ENCODE measurements at places on chromosomes 11 and 22. TPM values are rescaled to one million over a fixed set of nuclear protein-coding genes. Genes with fewer than 3 reads are reported as not detected.

The PICALM gene
- total RNA-seq: 404 TPM

The TMPRSS13 gene
- 1.7 TPM for total RNA-seq

The MAPK8IP1 gene
- 33.6 TPM for total RNA-seq

The MAPK1 gene
- 64.3 TPM for total RNA-seq

The NPAS4 gene
- 0.82 TPM for total RNA-seq

The BLID gene
- total RNA-seq: 8.5 TPM

The SMIM35 gene
- 0.11 TPM for total RNA-seq

The DDI1 gene
- not detected for total RNA-seq

The HTR3B gene
- not detected for total RNA-seq

The TECTA gene
- total RNA-seq: 2.2 TPM
